ENCODE measurements at places on chromosomes 1 and 21.

GRCh38 chr1:76121850-76122249 is 47.3 kb downstream of the ST6GALNAC3 start:
- no peak for DNase-seq

DNA sequence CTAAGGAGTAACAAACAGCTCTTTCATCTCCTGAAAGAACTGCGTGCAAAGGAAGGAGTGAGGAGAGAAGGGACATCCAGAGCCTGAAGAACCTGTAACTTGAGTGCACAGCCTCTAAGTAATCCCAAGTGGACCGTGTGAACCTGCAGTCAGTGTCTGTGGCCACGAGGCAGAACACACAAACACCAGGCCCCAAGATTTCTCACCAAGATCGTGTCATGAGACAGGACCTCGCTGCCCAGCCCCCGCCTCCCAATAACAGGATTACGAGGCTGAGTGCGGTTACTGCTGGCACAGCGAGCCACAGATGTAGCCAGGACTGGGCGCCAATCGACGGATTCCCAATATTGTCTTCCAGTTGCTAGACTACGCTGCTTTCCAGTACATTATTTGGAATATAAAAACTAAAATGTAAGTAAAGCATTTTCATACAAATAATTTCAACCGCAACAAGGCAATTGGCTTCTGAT is 101.3 kb upstream of the SLC25A33 start:
- no peak for DNase-seq

DNA sequence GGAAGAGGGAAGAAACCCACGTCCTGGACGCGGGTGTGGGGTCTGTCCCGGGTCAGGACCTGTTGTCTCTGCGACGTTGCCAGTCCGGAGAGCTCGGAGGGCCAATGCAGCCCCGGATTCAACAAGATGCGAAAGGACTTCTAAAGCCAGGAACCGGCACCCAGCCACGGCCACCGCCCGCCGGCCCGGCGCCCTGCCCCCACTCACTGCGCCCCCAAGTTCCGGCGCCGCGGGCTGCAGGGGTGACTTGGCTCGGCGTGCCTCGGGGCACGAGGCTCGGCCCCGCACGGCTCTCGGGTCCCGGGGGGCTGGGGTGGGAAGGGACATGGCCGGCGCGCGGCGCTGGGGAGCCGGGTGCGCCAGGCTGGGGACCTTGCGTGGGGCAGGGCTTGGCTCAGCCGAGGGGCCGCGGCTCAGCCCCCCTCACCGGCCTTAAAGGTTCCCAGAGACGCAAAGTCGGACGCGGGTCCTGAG is 51.8 kb upstream of the H6PD start:
- DNase-seq: no peak

- DNase-seq: no peak
Measured at GRCh38 chr1:217907504-217907903, 276.4 kb downstream of the SPATA17 start.

- no peak for DNase-seq
Measured at GRCh38 chr1:145997016-145997717, 788 bp upstream of the TXNIP start.

GRCh38 chr1:157412308-157412707 is 140.0 kb downstream of the FCRL5 start:
- DNase-seq: no peak

DNA sequence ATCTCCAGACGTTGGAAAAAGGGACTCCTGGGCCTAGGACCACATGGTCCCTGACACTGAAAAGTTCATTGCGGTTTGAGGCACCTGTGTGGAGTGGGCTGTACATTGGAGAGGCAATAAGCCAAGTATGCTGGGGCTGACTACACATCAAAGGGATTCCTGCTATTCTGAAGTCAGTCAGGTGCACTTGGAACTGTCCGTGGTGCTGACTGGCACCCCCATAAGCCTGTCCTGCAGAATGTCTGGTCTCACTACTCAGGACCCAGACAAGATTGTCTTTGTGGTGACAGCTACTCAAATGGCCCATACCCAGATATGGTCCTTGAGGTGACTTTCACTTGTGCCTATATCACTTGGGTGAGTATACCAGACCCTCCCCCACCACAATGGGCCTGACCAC is 150.6 kb downstream of the RWDD3 start:
- no peak for DNase-seq

GRCh38 chr1:33119050-33119449 is 38.1 kb downstream of the AZIN2 start:
- DNase-seq: no peak

- no peak for DNase-seq
Measured at GRCh38 chr1:206709322-206709721, 24.6 kb downstream of the MAPKAPK2 start.

DNA sequence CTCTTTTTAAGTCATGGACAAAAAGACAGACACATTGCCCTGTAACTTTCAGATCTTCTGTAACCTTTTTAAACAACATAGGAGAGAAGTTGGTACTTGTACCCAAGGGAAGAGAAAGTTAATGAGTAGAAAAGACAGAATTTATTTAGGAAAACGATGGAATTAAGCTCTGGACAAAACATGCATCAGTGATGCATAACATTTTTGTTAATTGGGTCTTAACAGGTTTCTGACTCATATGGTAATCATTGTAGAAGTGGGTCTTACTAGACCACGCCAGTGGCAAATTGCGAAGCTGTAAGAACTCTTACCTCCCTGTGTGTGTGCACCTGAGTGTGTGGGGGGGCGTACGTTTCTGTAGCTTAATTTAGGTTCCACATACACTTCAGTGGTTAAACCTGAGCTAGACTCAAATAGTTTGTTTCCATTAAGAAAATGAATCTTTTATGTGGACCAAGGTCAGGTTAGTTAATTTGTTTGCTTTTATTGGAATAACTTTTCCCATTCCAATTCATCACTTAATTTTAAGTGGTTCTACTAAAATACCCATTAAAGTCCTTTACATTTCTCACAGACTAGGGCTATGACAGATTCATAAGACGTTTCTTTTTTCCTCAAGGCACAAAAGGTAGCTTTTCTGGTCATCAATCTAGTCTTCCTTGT is 48.1 kb downstream of the NFIA start:
- DNase-seq: no peak

- DNase-seq: no peak
Measured at GRCh38 chr1:230925608-230926007, 53.1 kb downstream of the TTC13 start.

DNA sequence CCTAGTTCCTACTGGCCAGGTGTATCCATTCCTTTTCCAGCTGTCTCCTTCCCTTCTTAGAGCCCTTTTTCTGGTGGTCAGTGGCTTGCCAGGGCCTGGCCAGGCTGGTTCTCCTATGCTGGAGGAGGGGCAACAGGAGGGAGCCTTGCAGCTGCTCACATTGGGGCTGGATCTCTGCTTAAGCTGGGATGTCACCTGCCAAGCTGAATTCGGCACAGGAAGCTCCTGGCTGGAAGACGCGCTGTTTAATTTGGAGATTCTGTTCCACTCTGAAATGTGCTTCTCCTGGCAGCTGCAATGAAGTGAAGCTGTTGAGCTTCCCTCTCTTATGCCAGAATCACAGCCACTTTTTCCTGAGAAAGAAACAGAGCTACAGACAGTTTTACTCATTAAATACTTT is 56.0 kb upstream of the POU3F1 start:
- DNase-seq: no peak

GRCh38 chr1:211601982-211602670 is 23.2 kb upstream of the SLC30A1 start:
- no peak for DNase-seq

- DNase-seq: no peak
Measured at GRCh38 chr1:152667648-152668047, 4.5 kb downstream of the LCE2D start.

DNA sequence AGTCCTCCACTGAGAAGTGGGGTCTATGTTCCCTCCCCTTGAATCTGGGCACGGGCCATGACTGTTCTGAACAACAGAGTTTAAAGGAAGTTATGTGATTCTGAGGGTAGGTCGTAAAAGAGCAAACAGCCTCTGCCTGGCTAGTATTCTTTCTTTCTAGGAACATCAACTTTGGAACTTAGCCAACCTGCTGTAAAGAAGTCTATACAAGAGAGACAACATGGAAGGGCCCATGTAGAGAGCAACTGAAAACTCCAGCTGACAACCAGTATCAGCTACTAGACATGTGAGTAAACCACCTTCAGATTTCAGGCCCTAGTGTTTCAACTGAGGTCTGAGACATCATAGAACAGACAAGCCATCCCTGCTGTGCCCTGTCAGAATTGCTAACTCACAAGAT is 7.5 kb downstream of the SELENOF start:
- DNase-seq: no peak

- no peak for DNase-seq
Measured at GRCh38 chr1:159829822-159830465, 3.3 kb downstream of the SLAMF8 start.

- no peak for DNase-seq
Measured at GRCh38 chr1:9724706-9725476, 73.4 kb downstream of the PIK3CD start.

DNA sequence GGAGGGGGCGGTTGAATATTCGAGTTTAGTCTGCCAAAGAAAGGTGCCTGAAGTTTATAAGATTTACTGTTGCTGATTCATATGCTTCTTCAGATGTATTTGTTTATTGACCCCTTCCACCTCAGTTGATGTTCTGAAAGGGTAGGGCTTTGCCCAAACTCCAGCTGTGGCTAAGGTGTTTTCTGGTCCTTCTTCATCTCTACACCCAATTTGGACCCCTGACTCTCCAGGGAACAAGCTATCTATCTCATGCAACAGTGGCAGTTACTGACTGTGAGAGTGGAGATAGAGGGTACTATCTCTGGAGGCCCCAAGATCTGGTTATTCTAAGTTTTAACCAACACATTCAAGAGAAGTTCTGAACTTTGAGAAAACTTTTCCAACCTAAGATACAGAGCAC is 12.6 kb upstream of the ALG14 start:
- no peak for DNase-seq

DNA sequence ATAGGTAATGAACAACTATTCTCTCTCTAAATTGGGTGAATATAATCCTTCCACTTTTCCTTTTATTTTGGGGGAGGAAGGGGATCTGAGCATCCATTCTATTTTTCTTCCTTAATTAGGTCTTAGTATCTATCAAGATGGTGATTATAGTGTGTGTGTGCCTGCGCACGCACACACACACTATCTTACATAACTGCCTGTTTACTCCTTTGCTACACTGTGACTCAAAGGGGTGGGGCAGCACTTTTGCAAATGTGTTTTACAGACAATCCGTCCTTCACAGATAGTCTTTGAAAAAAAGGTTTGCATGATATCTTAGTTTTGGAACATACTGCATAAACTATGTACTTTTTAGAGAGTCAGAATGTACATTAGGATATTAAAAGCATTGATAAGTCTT is 191.5 kb downstream of the SDCCAG8 start:
- DNase-seq: no peak

- DNase-seq: no peak
Measured at GRCh38 chr1:20354610-20355009, 63.9 kb downstream of the VWA5B1 start.

- no peak for DNase-seq
Measured at GRCh38 chr1:62810420-62811274, 26.7 kb downstream of the ATG4C start.

DNA sequence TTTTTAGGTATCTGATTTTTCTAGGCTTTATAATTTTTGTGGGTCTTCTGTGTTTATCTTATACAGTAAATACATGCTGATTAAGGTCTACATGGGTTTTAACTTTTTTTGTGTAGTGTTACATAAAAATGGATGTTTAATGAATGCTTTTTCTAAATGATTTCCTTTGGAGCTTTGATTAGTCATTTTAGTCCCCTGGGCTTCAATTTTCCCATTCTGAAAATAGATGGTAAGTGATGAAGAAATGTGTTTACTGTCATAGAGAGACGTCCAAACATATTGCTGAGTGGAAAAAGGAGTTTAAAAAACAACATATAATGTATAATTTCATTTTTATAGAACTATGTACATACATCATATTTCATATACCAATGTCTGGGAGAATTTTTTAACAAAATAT is 140.9 kb upstream of the HMCN1 start:
- no peak for DNase-seq

GRCh38 chr1:211928993-211929637 is 98.6 kb upstream of the LPGAT1 start:
- no peak for DNase-seq

GRCh38 chr1:1390675-1391074 is 8.5 kb downstream of the CCNL2 start:
- no peak for DNase-seq

DNA sequence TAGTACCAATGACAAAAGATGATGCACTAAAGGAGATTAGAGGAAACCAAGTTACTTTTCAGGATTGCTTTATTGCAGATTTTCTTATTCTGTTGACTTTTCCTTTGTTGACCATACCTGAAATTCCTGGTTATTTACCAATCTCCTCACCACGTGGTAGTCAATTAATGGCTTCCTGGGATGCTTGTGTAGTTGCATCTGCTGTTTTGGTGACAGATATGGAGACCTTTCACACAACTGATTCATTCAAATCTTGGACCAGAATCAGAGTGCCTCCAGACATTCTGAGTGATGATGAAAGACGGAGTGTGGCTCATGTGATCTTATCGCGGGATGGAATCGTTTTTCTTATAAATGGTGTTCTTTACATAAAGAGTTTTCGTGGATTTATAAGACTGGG is 91.3 kb downstream of the CATSPERE start:
- no peak for DNase-seq

GRCh38 chr21:45874716-45875415 is 106.7 kb upstream of the COL6A1 start:
- no peak for DNase-seq

DNA sequence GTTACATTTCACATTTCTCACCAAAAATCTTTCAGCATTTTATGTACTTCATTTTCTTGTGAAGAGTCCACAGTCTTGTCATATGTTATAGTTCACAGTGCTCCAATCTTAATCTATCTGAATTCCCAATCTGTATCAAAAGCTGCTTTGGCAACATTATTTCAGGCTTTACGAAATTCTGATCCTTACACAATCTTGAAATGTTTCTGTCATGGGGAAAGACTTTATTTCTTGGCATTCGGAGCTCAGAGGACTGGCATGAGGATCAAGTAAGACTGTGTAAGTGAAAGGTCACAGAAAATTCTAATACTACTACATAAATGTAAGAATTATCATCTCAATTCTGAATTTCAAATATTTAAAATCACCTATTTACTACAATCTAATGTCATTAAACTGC is 2.0 kb downstream of the USP33 start:
- DNase-seq: no peak
